Left ventricle myocardium inferior (tissue), 1 donor: ENCODE measurements at places on chromosomes 1 and 21. TPM values are rescaled to one million over a fixed set of nuclear protein-coding genes. Genes with fewer than 3 reads are reported as not detected.

DNA sequence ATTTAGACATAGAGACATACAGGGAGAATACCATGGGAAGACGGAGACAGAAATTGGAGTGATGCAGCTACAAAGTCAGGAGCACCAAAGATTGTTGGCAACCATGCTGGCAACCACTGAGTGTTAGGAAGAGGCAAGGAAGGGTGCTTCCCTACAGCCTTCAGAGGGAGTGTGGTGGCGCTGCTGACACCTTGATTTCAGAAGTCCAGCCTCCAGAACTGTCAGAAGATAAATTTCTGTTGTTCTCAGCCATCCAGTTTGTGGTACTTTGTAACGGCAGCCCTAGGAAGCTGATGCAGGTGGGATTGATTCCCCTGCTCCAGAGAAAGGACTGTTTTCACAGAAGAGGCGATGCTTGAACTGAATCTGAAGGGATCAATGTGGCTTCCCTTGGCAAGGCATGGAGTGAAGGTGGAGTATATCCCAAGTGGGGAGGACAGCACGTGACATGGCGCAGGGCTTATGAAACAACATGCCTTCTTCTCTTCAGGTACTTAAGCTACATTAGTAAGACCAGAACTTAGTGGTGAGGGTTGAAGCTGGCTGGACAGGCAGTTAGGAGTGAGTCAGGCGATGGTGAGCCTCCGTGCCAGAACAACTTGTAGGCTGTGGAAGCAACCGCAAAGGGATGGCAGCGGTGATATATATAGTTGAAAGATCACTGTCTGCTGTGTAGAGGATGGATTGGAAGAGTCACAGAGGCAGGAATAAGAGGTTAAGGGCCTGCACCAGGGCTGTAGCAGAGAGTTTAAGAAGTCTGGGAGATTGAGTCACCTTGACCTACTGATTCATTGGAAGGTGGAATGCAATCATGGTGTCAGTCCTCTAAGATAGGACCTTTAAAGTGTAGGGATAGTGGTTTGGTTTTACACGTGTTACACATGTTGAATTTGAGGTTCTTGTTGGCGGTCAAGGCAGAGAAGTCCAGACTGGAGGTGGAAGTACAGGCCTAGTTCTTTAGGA, 2.1 kb downstream of the LEPR start:
- no peak for DNase-seq

- no peak for DNase-seq
These were observed 17.2 kb upstream of the ATP1A4 start for GRCh38 chr1:160133990-160134770.

PLA2G2F gene
- not detected for total RNA-seq

- DNase-seq: no peak
These were observed 85.8 kb upstream of the GFI1 start for GRCh38 chr1:92572520-92572919.

TMEM200B gene
- 1.6 TPM for total RNA-seq

DNAH14 gene
- total RNA-seq: 3.0 TPM

DNA sequence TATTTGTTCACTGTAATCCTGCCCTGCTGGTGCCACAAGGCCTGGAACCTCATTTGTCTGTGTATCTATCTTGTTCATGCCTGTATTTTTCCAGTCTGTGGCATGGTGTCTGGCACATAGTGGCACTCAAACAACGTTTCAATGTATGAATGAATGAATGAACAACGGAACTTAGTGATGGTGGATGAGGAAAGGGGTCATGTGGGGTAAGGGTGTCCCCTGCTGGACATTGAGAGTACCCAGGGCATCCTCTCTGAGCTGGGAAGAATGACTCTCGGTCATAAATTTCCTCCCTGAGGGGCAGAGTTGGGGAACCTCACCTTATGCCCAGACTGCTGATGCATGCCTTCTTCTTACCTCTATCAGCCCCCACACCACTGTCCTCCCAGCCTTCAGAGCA, 18.9 kb upstream of the ZNF683 start:
- DNase-seq: no peak
